ENCODE measurements at places on chromosomes 13 and 19.

DNA sequence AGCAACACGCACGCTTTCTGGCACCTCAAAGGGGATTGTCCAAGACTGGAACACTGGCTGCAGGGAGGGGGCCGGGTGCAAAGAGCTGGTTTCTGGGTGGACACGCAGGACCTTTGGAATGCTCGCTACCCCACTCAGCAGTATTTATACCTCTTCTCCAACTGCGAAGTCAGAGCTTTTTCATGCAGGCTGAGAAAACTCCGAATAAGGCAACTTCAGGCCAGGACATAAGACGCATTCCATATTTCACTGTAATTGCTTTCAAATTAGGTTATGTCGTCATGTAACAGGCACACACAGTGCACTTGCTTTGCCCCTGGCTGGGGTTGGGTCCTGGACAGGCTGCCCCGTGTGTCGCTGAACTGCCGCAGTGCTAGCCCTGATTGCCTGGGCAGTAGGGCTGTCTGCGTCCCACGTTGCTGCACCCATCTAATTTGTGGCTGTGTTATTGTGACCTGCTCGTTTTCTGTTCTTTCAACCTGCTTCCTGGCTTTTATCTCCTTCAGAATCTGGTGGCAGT is 44.5 kb downstream of the ACTN4 start:
- DNase-seq, result no peak

DNA sequence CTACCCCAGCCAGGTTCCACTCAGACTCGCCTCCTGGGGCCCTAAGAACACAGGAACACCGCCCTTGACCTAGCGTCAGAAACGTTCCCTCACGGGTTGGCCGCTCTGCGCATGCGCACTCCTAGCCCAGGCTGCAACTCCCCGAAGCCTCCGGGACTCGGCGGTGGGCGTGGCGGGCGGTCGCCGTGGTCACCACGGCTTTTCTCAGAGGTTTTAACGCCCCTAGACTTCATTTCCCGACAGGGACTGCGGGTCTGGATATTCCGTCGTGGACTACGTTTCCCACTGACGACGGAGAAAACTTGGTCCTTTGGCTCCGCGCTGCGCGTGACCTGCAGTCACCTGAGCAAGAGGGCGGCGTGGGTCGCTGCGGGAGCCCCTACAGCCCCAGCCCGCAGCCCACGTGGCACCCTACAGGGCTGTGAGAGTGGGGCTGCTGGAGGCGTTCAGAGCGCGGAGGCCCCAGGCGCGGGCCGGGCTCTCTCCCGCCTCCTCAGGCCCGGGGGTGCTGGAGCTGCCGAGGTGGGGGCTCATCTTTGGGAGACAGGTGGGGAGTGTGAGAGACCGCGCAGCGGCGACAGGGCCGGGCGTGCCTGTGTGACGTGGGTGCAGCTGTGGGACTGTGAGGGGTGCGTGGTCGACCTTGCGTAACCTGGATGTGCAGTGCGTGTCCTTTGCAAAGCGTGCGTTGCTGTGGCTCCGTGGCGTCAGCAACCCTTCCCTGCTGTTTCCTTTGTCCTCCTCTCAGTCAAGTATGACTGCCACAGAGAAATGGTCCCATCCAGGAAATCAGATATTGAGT is 38.0 kb upstream of the ZNF573 start:
- peak; percentile 87 for DNase-seq

GRCh38 chr19:8902520-8902919 is 70.3 kb downstream of the MBD3L1 start:
- DNase-seq, result no peak

- no peak for DNase-seq
These were observed 23.5 kb downstream of the ADGRL1 start for GRCh38 chr19:14182476-14182875.

- DNase-seq, result peak; percentile 87
These were observed 8.6 kb upstream of the TYK2 start for GRCh38 chr19:10388957-10389356.

- no peak for DNase-seq
These were observed 1449.8 kb upstream of the MIR17HG start for GRCh38 chr13:89897681-89898080.
